Cortex of kidney (tissue), 1 donor: ENCODE measurements at places on chromosomes 3 and 15.

DNA sequence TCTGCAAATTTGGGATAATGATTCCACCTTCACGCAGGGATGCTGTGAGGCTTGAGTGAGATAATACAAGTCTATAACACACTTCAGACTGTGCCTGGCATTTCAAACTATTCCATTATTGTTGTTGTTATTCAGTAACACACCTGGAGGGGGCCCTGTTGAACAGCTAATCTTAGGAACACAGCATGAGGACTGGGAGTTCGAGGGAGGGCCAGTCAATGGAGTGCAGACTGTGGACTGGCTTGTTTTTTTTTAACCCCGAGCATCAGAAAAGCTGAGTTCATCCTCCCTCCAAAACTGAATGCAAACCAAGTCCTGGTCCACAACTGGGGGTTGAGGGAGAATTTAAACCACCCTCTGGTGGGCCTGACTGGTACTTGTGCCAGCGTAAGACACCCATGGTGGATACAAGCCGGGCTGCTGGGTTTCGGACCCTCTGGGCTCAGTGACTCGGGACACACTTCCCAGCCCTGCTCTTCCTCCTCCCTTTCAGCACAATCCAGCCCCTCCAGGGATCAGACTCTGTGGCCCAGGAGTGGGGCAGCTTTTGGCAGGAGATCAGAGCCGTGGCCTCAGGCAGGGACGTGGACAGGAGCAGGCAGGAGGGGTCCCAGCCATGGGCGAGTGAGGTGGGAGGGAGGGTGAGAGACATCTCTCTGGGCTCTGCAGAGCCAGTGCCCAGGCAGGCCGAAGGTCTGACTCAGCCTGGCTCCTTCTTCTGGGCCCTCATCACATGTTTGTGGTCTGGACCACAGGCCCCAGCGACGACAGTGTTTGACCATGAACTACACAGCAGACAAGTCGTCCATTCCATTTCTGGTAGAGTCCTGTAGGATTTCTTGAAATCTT is 36.3 kb upstream of the MEX3B start:
- DNase-seq: no peak

DNA sequence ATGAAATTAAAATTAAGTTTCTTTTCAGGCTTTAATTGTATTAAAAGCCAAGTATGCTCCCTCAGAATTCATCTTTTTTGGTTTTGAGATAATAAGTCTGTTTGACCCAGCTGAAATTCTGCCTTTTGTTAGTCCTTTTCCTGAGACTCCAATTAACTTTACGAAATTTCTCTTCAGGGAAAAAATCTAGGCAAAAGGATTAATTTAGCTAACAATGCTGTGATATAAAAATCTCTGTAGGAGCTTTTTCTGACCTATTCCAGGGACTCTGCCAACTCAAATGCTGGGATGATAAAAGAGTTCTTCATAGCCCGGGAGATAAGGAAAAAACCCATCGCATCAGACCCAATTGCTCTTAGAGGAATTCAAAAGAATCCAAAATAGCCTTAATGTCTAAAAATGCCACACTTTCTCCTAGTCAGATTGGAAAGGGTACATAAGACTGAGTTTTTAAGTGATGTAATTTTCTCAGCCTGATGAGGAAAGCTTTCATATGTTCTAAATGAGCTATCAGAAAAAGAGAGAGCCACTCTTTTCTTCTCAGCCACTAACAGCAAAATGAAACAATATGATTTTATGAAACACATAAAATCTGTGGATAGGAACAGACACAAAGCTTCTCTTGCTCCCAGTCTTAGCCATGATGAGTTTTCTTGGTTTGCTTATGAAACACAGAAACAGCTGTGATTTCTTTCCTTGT is 405.1 kb downstream of the ROBO1 start:
- no peak for DNase-seq

DNA sequence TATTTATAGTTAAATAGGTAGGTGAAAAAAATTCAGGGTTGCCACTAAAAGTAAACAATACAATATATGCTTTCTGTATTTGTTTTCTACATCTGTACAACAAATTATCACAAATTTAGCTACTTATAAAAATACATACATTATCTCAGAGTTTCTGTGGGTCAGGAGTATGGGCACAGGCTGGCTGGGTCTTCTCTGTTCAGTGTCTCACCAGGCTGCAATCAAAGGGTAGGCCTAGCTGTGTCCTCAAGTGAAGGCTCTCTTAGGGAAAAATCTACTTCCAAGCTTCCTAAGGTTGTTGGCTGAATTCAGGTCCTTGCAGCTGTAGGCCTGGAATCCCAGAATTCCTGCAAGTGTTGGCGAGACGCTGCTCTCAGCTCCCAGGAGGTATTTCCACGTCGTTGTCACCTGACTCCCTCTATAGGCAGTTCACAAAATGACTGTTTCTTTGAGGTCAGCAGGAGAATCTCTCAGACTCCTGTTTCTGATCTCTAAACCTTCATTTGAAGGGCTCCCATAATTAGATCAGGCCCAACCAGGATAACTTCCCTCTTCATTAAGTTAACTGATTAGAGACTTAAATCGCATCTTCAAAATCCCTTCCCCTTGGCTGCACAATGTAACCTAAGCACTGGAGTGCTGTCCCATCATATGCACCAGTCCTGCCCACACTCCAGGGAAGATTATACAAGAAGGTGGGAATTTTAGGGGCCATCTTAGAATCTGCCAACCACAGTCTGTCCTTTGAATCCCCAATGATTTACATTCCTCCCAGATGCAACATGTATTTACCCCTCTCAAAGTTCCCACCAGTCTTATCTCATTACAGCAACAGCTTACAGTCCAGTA is 296.6 kb downstream of the SUCLG2 start:
- no peak for DNase-seq

DNA sequence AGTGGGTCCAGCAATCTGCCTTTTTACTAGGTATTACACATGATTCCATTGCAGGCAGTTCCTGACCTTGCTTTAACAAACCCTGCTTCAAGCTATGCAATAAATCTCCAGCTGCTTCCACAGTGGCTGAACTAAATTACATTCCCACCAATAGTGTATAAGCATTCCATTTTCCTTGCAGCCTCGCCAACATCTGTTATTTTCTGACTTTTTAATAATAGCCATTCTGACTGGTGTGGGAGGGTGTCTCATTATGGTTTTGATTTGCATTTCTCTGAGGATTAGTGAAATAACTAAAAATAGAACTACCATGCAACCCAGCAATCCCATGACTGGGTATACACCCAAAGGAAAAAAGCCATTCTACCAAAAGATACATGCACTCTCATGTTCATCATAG is 36.4 kb upstream of the DNAJC13 start:
- DNase-seq: no peak

DNA sequence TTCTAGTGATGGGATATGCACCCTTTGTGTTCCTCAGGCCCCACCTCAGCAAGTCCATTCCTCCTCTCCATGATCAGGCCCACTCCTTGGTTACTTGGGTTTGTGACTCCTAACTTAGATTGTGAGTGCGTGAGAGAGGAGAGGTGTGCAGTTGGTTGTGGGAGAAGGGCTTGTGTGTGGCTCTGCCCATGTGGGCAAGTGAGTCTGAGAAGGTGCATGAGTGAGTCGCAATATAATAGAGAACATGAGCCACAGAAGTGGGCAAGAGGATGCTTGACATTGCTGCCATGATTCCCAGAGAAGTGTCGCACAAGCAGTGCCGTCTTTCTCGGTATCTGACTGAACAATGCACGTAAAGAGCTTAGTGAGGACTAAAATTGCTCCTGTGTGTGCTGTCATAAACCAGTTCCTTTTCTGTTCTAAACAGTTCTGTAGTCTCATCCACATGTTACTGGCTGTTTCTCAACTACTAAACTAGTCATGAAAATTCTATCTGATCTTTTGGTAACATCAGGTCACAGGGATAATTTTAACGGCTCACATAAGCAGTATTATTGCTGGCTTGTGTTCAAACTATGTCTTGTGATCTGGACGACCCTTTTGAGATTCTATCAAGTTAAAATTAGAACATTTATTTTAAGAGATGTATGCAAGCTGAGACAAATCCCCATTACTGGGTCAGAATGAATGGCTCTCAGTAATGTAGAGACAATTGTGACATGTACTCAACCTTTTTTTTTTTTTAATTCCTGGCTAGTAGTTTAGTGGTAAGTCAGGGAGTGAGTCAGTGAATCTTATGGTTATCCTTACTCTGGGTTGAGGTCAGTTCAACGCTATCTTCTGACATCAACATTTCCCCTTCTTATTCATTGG is 25.6 kb downstream of the GYG1 start:
- DNase-seq: no peak

GRCh38 chr15:67190813-67191212 is 63.6 kb downstream of the AAGAB start:
- DNase-seq: no peak

DNA sequence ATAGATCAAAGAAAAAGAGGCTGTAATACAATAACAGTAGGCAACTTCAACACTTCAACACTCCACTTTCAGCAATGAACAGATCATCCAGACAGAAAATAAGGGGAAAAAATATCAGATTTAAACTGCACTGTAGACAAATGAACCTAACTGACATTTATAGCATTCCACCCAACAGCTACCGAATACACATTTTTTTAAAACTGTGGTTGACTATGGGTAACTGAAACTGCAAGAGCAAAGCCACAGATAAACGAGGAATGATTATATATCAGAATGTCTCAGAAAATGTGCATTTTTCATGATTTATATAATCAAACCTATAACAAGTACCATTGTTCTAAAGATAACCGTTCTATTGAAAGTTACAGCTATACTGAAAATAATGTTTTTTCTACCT is 514.9 kb upstream of the DPPA4 start:
- no peak for DNase-seq

- DNase-seq: no peak
Measured at GRCh38 chr3:114178770-114179368, at the start of gene DRD3. Gene DRD3, minus strand, starts transcription at chr3:114179052. Its CDS starts 7,060 bp downstream, at chr3:114171992.

GRCh38 chr3:172604895-172605646 is 81.8 kb upstream of the TNFSF10 start:
- no peak for DNase-seq

DNA sequence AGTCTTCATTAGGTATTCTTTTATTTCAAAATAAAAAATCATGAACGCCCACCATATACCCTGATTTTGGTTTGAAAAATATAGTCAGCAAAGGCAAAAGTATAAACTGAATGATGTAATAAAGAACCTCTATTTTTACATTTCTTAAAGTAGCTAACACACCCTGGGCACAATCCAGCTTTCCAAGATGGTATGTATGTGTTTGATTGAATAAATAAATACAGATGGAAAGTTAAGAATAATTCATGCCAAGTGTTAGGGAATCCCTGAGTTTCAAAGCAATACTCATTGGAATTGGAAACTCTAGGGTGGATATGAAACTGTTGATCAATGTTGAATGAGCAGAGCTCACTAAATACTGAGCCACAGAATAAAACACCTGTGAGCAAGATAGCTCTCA is 63.9 kb upstream of the TRIM42 start:
- DNase-seq: no peak

- no peak for DNase-seq
Measured at GRCh38 chr3:4409415-4409814, 57.7 kb downstream of the SUMF1 start.

DNA sequence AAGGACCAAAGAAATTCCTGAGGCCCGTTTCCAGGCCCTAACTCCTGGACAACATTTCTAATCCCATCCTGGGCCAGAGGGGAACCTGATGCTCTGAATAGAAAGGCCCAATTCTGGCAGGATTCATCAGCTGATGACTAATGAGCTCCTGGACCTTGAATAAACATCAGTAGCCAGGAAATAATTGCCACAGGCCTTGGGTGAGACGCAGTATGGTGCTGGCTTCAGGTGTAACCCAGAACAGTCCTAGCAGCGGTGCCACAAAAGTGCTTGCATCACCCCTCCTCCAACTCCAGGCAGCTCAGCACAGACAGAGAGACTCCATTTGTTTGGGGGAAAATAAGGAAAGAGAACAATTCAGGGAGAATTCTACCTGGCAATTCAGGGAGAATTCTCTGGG is 184.7 kb upstream of the POU1F1 start:
- DNase-seq: no peak

DNA sequence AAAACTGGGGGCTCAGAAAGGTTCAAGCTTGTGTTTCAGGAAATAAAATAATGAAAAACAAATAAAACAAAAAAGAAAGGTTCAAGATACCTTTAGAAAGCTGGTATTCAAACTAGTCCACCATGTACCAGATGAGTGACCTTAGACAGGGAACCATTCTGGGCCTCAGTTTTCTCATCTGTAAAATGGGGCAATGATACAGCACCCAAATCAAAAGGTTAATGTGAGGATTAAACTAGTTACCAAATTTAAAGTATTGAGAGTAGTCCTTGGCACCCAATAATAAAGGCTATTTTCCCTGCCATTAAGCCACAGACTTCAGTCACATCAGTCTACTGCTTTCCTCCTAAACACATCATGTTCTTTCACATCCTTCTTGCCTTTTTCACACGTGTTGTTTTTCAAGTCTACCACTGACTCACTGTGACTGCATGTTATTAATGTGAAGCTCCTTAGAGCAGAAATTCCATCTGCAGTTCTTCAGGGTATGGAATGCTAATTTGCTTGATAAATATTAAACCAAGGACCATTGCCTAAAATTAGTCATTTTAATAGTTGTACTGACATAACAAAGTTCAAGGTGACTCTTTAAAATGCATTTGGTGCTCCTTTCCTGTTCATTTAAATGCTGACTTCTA is 19.9 kb downstream of the TAMM41 start:
- no peak for DNase-seq

DNA sequence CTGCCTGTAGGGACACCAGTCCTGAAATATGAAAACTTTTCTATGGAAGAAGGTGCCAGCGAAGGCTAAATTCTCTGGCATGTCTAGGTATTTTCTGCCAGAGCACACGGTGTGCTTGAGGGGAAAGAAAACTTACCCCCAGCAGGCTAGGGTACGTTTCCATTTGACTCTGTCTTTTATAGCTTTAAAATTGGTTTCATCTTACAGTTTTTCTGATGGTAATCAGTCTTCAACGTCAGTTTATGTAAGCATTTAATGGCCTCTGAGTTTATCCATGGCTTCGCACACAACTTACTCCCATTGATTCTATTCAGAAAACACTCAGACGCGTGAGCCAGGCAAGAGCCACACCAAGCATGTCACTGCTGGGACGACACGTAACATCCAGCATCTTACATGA is 249.7 kb downstream of the ADAMTS17 start:
- no peak for DNase-seq

DNA sequence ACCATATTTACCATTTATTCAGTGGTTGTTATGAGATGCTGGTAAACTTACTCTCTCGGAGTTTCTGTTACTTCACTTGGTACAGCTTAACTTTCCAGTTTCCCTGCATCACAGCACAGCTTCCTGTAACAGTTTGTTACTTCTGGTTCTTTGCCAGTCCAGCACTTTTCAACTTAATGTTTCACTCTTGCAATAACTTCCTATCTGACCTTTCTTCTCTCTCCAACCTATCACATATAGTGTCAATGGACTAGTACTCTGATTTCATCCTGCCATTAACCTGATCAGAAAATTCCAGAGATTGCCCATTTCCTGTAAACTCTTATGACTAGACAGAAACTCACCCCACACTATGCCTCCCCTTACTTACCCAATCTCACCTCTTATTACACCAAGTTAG is 3.9 kb upstream of the ATP11B start:
- no peak for DNase-seq

DNA sequence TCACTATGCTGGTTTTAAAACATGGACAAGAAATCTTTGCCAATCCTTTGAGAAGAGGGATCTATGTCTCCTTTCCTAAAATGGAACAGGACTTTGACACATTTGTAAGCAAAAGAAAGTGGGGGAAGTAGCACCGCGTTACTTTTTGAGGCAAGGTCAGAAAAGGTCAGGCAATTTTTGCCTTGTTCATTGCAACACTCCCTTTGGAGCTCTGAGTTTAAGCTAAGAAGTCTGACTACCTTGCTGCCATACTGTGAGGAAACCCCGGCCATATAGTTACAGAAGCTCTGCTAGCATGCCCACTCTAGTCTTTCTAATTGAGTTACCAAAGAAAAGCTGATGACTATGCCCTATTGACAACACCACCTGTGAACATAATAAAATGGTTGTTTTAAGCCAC is 1.4 kb downstream of the FAM227B start:
- no peak for DNase-seq
